ENCODE measurements at places on chromosomes 4 and X.

DNA sequence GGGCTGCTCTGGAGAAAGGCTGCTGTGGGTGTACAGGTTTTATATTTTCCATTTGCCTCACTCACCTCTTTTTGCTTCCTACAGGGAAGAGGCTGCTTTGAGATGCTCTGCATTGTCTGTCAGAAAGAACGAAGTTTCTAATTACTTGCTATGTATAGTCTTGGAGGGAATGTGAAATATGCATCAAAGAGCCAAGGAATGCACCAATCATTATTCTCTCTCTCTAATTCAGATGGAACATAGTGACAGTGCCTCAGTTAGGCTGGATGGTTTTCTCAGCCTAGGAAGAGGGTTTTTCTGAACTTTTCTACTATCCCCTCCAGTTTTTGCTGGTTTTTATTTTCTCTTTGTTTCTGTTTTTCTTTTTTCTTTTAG lies 106.8 kb upstream of the SLC4A4 start:
- no peak for DNase-seq

- peak; percentile 20 for DNase-seq
These were observed 156.6 kb upstream of the CTSO start for GRCh38 chr4:156109943-156110900.

DNA sequence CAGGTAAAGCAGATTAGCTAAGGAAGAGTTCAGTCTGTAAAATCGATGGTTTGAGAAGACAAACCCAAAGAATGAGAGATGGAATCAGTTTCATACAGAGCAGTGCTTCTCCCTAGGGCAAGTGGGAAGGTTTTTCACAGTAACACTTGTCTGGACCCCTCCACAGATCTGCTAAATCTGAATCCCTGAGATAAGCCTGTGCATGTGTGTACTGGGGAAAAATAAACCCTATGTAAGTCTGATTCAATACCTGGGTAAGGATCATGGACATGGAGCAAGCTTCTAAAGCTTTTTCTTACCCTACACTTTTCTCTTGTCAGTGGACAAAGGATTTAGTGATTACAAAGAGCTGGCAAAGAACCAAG lies 13.6 kb downstream of the ELOVL6 start:
- DNase-seq = no peak

- DNase-seq = no peak
These were observed 216.5 kb downstream of the MID1IP1 start for GRCh38 chrX:39017716-39018115.

GRCh38 chrX:96591421-96591820 lies 93.2 kb upstream of the DIAPH2 start:
- peak; percentile 5 for DNase-seq
